COR-L47 (cell line): ENCODE measurements at places on chromosomes 6 and 20.

- DNase-seq = no peak
Measured at GRCh38 chr20:4266183-4266582, 250.8 kb upstream of the RNF24 start.

- DNase-seq = no peak
Measured at GRCh38 chr6:11445146-11445545, 92.4 kb upstream of the TMEM170B start.

- no peak for DNase-seq
Measured at GRCh38 chr6:17662585-17662984, 44.1 kb downstream of the NUP153 start.

DNA sequence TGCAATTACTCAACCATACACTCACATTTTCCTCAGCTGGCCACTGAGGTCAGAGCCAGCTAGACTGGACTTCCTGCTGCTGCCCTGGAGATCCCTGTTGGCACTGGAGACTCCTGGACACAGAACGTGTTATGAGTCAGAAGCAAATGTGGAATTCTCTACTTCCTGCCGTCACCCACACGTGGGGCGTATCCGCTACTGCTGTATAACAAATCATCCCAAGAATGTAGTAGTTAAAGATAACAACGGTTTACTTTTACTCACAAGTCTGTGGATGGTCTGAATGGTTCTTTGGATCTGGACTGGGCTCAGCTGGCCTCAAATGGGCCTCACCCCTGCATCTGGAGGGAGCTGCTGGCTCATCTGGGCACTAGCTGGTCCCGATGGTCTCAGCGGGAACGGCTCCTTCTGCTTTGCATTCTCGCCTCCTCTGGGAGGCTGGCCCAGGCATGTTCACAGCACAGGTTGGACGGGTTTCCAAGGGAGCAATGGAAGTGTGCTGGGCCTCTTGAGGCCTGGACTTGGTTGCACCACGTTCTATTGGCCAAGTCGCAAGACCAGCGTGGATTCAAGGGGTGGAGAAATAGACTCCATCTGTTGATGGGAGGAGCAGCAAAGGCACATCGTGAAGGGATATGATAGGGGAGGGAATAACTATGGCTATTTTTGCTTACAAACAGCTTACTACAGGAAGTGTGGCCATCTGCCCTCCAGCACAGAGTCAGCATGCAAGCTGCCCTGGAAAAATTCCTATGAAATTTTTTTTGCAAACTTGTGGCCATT is 118.5 kb downstream of the SNX5 start:
- no peak for DNase-seq

DNA sequence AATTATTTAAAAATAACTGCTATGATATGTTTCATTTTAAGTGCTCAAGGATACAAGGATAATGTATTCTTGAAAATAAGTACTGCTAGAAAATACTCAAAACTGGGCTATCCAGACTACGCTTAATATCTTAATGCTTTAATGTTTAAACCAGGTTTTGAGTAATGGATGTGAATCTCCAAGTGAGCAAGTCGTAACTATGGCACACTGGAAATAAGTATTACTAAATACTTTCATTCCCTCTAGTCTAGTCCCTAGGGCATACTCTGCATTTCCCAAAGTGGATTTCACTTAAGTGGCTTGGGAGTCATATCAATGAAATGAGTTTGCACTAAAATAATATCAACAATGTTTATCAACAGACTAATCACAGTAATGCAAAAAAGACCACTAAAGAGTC is 48.1 kb downstream of the HMGCLL1 start:
- no peak for DNase-seq

- no peak for DNase-seq
Measured at GRCh38 chr20:11838076-11838636, 79.5 kb upstream of the BTBD3 start.

- DNase-seq = no peak
Measured at GRCh38 chr20:23298926-23299672, 51.5 kb upstream of the NXT1 start.

- no peak for DNase-seq
Measured at GRCh38 chr6:130882370-130882769, 55.2 kb downstream of the SMLR1 start.

DNA sequence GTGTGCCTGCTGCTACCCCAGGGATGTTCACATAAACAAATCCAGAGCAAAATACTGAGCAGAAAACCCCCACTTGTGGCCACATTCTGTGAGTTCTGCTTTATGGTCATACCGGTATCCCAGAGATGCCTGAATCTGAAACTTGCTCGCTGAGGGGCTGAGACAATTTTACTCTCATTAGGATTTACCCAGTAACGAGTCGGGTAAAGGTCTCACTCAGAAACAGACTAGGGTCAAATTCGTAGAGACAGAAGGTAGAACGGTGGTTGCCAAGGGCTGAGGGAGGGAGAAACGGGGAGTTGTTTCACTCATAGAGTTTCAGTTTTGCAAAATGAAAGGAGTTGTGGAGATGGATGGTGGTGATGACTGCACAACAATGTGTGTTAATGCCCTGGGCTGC is 45.4 kb upstream of the NKX2-2 start:
- DNase-seq = no peak

DNA sequence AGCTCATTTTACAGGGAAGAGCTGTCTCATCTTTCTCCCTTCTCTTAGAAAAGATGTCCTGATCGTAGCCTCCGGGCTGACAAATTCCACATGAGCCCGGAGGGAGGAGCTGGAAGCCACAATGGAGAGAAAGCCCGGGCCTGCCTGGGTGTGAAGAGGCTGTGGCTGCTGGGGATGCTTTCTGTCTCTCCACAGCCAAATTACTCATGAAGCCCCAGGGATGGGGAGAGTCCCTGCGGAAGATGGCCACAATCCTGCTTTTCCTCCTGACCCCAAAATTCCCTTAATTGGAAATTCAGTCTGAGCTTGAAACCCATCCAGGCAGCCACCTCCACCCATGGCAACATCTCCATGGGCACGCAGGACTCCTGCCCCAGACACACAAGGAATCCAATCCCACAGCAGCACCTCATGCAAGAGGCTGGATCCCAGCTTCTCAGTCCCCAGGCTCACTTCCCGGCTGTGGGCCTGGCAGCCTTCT is 32.4 kb downstream of the JPH2 start:
- no peak for DNase-seq

DNA sequence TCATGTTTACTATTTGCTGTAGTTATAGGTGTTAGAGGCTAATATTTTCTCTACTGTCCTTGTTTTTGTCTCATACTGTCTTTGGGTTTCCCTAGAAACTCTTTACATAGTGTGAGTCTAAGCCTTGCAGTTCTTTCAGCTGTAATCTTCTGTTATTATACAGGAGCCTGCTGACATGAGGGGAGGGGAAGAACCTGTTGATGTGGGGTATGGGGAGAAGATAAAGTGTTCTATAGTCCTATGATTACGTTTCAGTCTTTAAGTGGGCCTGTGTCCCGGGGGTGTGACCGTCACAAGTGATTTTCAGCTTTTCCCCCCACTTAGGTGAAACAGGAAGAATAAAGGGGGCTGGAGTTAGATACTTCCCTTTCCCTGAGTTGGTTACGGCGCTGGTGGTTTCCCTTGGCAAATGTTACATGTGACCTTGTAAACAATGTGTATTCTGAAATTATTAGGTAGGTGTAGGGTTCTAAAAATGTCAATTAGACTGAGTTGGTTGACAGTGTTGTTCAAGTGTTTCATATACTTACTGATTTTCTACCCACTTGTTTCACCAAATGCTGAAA is 41.3 kb downstream of the REV3L start:
- DNase-seq = no peak

DNA sequence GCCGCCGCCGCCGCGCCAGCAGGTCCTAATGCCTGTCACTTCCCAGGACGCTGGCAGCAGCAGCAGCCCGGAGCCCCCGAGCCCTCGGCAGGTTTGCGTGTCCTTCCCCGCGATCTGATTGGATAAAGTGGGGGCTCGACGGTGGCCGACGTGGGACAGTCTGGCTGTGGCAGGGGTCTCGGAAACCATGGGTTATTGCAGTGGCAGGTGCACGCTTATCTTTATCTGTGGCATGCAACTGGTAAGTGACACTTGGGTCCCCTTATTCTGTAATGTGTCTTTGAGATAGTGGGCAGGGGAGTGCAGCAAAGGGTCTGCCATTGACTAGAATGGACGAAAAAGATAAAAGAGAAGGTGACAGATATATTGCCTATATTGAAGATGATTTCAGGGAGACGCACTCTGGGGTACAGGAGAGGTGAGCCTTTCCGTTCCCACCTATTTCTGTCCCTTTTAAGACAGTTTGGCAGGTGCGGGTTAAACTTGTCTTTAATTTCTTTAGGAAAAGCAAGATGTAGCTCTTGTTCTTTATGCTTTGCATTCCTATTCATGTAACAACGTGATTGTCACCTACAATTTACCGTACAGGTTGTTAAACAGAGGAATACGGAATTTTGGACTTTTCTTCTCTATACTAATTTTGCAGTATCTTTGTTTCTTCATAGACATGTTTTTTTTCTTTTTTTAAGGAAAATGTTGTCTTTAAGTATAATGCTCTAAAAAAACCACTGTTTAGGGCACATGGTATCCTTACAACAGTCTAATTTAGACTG is 535 bp downstream of the NKAIN2 start:
- DNase-seq = peak; percentile 65

- no peak for DNase-seq
Measured at GRCh38 chr6:104540743-104541142, 319.0 kb downstream of the HACE1 start.

GRCh38 chr20:45459606-45460005 is 9.9 kb upstream of the WFDC2 start:
- DNase-seq = no peak

DNA sequence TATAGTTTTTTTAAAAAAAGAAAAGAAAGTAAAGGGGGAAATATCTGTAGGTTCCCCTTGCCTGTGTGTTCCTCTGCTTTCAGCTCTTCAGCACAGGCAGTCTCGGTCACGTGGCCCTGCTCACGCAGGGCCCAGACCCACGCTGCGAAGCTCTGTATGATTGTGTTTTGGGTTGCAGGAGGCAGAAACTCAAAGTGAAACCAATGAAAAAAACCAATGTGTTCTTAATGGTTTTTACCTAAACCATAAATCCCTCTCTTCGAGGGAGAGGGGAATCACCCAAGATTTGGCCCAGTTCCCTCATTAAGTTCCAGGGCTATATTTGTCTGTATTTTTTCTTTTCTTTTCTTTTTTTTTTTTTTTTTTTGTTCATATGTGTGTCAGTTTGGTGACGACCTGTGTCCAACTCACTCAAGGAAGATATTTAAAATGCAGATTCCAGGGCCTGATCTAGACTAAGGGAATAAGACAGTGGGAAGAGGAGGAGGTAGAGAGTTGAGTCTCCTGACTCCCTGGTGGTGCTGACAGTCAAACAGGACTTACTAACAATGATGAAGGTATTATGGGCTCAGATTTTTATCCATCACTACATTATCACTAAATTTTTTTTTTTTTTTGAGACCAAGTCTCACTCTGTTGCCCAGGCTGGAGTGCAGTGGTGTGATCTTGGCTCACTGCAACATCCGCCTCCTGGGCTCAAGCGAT is 33.8 kb upstream of the RREB1 start:
- no peak for DNase-seq

DNA sequence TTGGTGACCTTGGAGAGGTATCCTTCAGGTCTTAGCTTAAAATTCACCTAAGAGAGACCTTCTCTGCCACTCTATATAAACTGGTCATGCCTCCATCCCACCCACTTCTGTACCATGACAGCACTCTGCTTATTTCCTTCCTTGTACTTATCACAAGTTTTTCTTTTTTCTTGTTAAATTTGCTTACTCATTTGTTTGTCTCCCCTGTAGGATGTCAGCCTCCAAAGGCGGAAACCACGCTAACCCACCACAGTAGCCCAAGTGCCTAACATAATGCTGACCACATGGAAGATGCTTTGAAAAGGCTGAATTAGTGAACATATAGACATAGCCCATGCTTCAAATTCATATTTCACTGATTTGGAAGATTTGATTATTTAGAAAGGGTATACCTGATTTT is 5.4 kb downstream of the BMP6 start:
- DNase-seq = no peak

GRCh38 chr6:2756687-2757224 is 6.0 kb upstream of the MYLK4 start:
- no peak for DNase-seq

DNA sequence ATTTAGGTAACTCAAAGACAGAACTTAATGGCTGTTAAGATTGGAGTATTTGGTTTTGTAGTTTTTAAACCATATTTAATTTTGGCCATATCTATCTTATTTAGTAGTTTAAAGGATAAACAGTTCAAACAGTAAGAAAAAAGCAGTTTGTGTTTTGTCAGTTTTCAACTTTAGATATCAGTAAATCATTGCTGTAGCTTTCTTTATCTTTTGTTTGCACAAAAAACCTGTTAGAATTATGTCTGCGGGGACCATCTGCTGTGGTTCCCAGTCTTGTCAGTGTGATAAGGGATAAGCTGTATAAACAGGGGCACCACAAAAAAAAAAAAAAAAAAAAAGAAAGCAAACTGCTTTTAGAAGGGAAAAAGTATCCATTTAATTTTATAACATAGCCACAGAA is 40.9 kb downstream of the CDKAL1 start:
- no peak for DNase-seq

DNA sequence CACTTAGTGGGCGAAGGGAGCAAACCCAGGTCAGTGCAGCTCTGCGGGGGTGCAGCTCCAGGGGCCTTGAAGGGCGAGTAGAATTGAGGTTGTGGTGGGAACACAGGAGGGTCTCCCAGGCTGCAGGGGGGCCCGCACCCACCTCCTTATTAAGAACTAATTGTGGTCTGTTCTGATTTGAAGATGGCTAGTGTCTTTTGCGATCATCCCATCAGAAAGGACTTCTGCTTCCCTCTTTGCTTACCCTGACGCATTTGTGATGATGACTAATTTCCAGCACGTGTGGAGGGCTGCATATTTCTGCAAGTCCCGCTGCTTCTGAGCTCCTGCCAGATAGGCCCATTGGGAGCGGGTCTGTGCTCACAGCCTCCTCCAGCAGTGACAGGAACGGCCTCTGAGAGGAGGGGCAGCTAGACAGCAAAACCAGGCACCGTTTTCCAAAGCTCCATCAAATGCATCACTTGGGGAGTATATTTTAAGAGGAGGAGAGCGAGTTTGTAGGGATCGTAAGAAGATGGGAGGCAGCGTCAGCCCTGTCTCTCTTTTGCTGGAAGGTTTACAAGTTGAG is 268.9 kb downstream of the CDH4 start:
- no peak for DNase-seq

GRCh38 chr6:168704678-168705077 is 263.7 kb downstream of the SMOC2 start:
- no peak for DNase-seq

DNA sequence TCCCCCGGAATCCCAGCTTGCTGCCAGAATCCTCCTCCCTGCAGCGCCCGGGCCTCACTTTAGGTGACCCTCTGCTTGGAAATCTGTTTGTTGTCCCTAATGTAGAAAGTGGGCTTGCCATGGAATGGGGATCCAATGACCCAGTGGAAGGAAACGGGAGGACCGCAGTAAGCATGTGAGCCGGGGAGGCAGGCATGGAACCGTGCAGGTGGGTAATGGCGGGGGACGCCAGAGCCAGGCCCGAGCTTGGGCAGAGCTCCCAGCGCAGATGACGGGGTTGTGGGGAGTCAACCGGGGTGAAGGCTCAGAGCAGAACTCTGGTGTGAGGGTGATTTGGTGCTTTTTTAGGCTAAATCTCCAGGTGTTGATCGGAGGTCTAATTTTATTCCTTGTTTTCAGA is 188.3 kb downstream of the QKI start:
- no peak for DNase-seq
